CD4-positive, alpha-beta memory T cell (primary cell): ENCODE measurements at places on chromosomes 16 and 17. TPM values are rescaled to one million over a fixed set of nuclear protein-coding genes. Genes with fewer than 3 reads are reported as not detected.

The CX3CL1 gene
- not detected for total RNA-seq

The TBC1D3G gene
- total RNA-seq = not detected

The OR2C1 gene
- total RNA-seq = not detected

The SLC35G6 gene
- not detected for total RNA-seq

The TBC1D16 gene
- total RNA-seq = 1.8 TPM

GRCh38 chr16:56833243-56833970, 31.6 kb upstream of the SLC12A3 start:
- no peak for DNase-seq
- peaks cover 28% of the 10 kb centered on the region for H3K36me3 ChIP-seq
- no peak overlapping the region for H3K4me3 ChIP-seq
- H3K4me1 ChIP-seq = no peaks in the 10 kb centered on the region

DNA sequence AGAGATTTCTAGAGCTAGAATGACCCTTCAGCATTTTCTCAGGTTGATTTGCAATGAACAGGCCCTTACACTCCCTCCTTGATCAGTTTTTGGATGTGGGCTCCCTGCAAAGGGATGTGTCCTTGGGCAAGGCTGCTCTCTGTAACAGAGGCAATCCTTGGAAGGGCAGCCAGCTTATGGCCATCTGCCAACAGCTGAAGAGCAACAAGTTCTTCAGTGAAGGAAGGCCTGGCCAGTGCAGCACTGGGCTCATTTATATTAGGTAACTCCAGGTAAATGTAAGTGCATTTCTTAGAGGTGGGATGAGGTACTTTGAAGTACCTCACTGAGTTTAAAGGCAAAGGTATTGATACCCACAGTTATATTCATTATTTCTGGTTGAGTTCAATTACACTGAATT, 114.3 kb upstream of the KCNJ16 start:
- no peak overlapping the region for H3K4me3 ChIP-seq
- H3K36me3 ChIP-seq = no peaks in the 10 kb centered on the region
- H3K27ac ChIP-seq = no peak overlapping the region
- no peaks in the 10 kb centered on the region for H3K27me3 ChIP-seq
- DNase-seq = no peak

DNA sequence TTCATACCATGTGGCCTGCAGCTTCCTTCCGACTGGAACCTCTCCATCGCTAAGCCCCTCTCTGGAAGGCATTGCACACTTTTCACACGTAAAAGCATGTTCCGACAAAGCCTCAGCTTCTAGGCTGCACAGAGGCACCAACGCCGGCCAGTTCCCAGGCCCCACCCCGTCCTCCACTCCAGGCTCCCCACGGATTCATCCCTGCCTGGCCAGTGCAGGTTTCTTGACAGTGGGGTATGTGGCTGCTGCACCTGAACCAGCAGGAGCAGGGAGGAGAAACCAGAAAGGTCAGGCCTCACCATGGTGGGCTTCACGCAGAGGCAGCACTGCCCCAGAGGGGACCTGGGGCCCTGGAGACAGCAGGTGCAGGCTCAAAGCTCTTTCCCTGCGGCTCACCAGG, 14.2 kb downstream of the TIMM22 start:
- no peaks in the 10 kb centered on the region for H3K4me1 ChIP-seq
- no peak for DNase-seq
- H3K36me3 ChIP-seq = peaks cover 23% of the 10 kb centered on the region
- no peaks in the 10 kb centered on the region for H3K27me3 ChIP-seq

GRCh38 chr17:30278032-30278431, 13.7 kb downstream of the BLMH start:
- no peak overlapping the region for H3K4me3 ChIP-seq
- H3K27me3 ChIP-seq = no peaks in the 10 kb centered on the region
- peaks cover 26% of the 10 kb centered on the region for H3K36me3 ChIP-seq
- no peak for DNase-seq
- no peak overlapping the region for H3K27ac ChIP-seq
- no peaks in the 10 kb centered on the region for H3K4me1 ChIP-seq

DNA sequence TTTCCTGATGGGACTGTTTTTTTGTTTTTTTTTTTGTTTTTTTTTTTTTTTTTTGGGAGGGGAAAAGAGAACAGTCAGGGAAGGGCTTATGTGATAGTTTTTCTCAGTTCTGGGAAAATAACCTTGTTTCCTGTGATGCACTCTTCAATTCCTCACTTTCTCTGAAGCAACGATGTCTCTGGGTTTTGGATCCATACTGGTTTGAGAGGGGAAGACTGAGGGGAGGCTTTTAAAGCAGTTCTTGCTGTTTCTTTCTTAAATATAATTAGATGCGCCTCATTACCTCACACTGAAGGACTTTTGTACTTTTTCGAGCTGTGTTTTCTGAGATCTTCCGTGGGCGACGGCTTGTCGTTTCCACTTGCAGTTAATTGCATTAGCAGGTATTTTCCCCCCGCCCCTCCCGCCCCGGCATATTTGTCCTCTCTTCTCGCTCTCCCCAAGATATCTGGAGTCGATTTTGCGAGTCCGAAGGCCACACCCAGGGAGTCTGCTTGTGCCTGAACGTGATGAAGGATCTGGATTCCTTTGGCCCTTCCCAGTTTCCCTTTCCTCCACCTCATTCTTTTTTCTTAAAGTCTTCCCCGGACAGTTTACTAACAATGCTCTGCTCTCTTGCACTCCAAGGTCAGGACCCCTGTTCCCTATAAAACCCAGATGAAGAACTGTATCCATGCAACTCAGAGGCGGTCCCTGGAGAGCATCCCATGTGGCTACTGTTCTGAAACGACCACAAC, 125.2 kb upstream of the ZFHX3 start:
- H3K4me3 ChIP-seq = no peak overlapping the region
- H3K36me3 ChIP-seq = no peaks in the 10 kb centered on the region
- DNase-seq = no peak
- no peak overlapping the region for H3K27ac ChIP-seq

DNA sequence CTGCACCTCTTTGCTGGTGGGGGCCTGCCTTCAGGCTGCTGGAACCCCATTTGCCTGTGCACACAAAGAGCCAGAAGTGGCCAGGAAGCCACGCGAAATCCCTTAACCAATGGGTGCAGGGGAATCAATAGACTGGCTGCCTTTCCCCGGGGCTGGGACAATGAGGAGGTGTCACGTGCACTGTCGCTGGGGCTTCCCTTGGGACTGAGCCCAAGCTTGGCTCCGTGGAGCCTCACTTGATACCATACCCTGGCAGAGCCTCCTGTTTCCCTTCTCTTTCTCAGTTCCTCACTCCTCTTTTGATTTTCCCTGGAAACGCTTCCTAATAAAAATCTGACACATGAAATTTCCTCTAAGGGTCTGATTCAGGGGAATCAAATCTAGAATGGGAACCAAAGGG, 38.8 kb upstream of the C16orf82 start:
- H3K4me1 ChIP-seq = no peaks in the 10 kb centered on the region
- H3K4me3 ChIP-seq = no peak overlapping the region
- H3K36me3 ChIP-seq = no peaks in the 10 kb centered on the region
- no peak for DNase-seq

DNA sequence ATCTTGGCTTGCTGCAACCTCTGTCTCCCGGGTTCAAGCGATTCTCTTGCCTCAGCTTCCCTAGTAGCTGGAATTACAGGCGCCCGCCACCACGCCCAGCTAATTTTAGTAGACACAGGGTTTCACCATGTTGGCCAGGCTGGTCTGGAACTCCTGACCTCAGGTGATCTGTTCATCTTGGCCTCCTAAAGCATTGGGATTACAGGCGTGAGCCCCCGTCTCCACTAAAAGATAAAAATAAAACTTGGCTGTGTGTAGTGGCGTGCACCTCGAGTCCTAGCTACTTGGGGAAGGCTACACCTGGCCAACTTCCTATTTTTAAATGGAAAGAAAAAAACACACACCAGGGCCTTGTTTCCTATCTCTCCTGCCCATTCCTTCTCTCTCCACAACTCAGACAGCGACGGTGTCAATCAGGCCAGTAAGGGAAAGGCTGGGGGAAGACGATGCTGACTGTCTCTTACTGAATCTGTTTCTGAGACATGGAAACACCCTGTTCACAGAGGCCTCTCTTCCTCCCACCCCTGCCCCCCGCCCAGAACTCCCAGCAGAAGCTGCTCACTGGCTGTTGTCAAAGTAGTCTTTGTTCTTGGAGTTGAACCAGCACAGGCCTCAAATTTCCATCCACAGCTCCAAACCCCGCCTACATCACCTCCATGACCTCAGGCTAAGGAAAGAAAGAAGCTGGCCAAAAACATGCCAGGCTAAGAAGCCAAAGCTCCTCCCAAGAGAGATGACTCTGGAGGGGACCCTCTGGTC, 96.6 kb downstream of the NXN start:
- H3K27me3 ChIP-seq = no peaks in the 10 kb centered on the region
- no peak overlapping the region for H3K27ac ChIP-seq
- H3K4me1 ChIP-seq = peaks cover 3% of the 10 kb centered on the region

GRCh38 chr17:29070781-29071180, 27.8 kb downstream of the PIPOX start:
- H3K27ac ChIP-seq = no peak overlapping the region
- no peak overlapping the region for H3K4me3 ChIP-seq
- no peaks in the 10 kb centered on the region for H3K36me3 ChIP-seq
- no peaks in the 10 kb centered on the region for H3K27me3 ChIP-seq

DNA sequence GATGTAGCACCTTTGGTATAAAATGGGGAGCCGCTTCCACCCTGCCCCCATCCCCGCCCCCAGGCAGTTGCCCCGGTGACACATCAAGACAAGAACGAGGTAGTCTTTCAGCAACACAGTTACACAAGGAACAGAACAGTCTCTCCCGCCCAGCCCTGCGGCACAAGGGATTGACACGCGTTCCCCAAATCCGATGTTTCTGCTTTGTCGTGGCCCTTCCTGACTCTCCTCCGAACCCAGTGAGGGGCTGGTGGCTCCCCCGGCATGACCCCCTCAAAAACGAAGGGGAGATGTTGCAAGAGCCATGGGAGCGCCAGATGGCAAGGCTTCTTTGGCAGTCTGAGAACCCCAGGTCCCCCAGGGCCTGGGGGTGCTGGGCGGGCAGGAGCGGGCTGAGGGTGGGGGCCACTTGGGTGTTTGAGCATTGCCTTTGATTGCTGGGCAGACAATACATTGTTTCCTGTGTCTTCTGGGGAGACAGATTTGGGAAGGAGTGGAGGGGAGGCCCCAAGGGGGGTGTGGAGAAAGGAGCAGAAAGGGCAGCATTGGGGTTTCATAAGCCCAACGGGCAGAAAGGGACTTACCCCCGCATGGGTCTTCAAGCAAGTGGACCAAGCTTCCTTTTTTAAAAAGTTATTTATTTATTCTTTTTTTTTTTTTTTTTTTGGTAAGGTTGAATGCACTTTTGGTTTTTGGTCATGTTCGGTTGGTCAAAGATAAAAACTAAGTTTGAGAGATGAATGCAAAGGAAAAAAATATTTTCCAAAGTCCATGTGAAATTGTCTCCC, 16.6 kb downstream of the COL1A1 start:
- no peak overlapping the region for H3K4me3 ChIP-seq
- H3K4me1 ChIP-seq = peaks cover 11% of the 10 kb centered on the region
- no peaks in the 10 kb centered on the region for H3K36me3 ChIP-seq
- no peaks in the 10 kb centered on the region for H3K27me3 ChIP-seq
- no peak for DNase-seq

- H3K4me1 ChIP-seq = peaks cover 45% of the 10 kb centered on the region
- no peak for DNase-seq
- H3K27ac ChIP-seq = no peak overlapping the region
- peaks cover 24% of the 10 kb centered on the region for H3K36me3 ChIP-seq
Measured at GRCh38 chr17:17076066-17076465, 33.8 kb downstream of the MPRIP start.

DNA sequence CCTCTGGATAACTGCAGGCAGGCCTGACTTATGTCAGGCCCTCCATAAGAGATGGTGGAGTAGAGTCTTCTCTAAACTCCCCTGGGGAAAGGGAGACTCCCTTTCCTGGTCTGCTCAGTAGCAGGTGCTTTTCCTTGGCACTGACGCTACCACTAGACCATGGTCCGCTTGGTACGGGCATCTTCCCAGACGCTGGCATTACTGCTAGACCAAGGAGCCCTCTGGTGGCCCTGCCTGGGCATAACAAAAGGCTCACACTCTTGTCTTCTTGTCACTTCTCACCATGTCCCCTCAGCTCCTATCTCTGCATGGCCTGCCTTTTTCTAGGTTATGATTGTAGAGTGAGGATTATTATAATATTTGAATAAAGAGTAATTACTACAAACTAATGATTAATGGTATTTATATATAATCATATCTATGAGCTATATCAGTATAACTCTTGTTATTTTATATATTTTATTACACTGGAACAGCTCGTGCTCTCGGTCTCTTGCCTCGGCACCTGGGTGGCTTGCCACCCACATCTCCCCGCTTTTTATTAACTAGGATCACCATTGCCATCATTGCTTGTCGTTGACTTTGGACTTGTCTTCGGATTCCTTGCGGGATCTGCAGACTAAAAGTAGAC, 59.8 kb upstream of the ARL4D start:
- no peak overlapping the region for H3K4me3 ChIP-seq
- no peaks in the 10 kb centered on the region for H3K27me3 ChIP-seq
- no peaks in the 10 kb centered on the region for H3K36me3 ChIP-seq
- peak; percentile 50 for DNase-seq
- peaks cover 2% of the 10 kb centered on the region for H3K4me1 ChIP-seq

DNA sequence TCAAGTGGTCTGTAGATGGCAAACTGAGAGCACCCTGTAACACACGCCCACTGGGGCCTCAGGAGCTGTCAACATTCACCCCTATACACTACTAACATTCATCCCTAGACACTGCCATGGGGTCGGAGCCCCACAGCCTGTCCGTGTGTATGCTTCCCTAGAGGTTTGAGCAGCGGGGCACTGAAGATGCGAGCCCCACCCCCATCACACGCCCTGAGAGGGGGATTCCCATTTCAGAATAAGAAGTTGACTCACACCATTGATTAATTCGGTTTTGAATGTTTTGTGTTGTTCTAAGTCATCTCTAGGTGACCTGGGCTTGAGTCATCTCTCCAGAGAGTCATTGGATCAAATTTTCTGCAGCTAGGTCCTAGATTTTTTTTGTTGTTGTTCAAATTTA, 37.3 kb upstream of the MMD start:
- no peak overlapping the region for H3K27ac ChIP-seq
- no peaks in the 10 kb centered on the region for H3K4me1 ChIP-seq
- no peaks in the 10 kb centered on the region for H3K36me3 ChIP-seq
